ENCODE measurements at places on chromosomes 6 and 20. TPM values are rescaled to one million over a fixed set of nuclear protein-coding genes. Genes with fewer than 3 reads are reported as not detected.

Gene RCAN2
- total RNA-seq = 5.8 TPM

Gene HLA-G
- total RNA-seq = 0.21 TPM

Gene FUT9
- not detected for total RNA-seq

Gene GABRR1
- total RNA-seq = not detected

Gene LST1
- total RNA-seq = 28.2 TPM

DNA sequence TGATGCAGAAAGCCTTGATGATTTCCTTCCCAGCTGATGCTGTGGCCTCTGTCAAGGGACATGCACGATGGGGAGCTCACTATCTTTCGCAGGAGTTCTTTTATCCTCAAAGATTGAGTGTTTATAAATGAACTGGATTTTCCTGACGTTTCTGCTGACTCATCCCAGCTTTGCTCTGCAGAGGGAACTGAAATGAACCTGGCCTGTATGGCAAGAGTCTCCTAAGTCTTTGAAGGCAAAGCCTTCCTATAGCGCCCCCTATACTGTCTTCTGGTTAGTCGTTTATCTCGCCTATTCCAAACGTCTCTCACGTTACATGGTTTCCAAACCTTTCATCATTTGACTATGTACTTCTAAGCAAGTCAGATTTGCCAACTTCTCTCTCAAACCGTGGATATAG, 565.3 kb downstream of the KIF16B start:
- H3K4me1 ChIP-seq = no peaks in the 10 kb centered on the region
- H3K27ac ChIP-seq = no peak overlapping the region
- H3K4me3 ChIP-seq = no peak overlapping the region
- H3K36me3 ChIP-seq = no peaks in the 10 kb centered on the region
- H3K27me3 ChIP-seq = no peaks in the 10 kb centered on the region
- no peak for DNase-seq

GRCh38 chr20:42402455-42402854, 784.3 kb upstream of the CHD6 start:
- no peak overlapping the region for H3K27ac ChIP-seq
- H3K4me3 ChIP-seq = no peak overlapping the region
- H3K4me1 ChIP-seq = no peaks in the 10 kb centered on the region
- no peaks in the 10 kb centered on the region for H3K36me3 ChIP-seq

GRCh38 chr20:37649017-37649416, 44.8 kb upstream of the CTNNBL1 start:
- no peak overlapping the region for H3K4me3 ChIP-seq
- H3K4me1 ChIP-seq = no peaks in the 10 kb centered on the region
- no peaks in the 10 kb centered on the region for H3K27me3 ChIP-seq
- DNase-seq = no peak
- H3K27ac ChIP-seq = no peak overlapping the region

DNA sequence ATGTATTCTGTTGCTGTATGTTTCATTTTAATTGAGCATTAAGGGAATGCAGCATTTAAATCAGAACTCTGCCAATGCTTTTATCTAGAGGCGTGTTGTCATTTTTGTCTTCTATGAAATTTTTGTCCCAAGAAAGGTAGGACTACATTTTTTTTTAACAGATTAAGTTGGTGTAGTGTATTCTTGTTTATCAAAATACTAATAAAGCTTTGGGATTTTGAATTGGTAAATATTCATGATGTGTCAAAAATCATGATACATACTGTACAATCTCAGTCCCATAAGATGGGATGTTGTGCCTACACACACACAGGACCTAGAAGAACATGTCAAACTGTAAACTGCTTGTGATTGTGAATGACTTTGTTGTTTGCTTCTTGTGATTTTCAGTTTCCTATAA, 11.2 kb upstream of the HMGN4 start:
- peaks cover 10% of the 10 kb centered on the region for H3K4me1 ChIP-seq
- H3K36me3 ChIP-seq = no peaks in the 10 kb centered on the region
- H3K27me3 ChIP-seq = no peaks in the 10 kb centered on the region
- H3K4me3 ChIP-seq = no peak overlapping the region
- no peak for DNase-seq

All from adrenal gland (tissue), 19 donors.